Globus pallidus (tissue), 1 donor: ENCODE measurements at places on chromosomes 3 and 15.

DNA sequence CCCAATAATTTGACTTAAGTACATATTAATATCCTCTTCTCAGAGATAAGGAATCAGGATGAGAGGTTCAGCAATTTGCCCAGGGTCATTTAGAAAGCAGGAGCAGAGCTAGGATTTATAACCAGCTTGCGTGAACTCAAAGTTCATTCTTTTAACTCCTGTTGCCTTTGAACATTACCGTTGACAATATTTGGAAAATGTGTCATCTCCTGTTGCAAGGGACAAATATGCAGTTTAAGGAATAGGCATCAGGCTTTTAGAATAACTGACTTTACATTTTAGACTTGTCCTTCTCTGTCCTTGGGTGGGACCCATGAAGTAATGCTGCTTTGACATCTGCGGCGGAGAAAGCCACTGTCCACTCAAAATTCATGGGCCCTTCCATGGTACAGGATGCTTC lies 252.2 kb upstream of the RGMA start:
- DNase-seq: no peak

- DNase-seq: no peak
These were observed 81.6 kb downstream of the STT3B start for GRCh38 chr3:31614162-31614921.

GRCh38 chr15:37199545-37199944 lies 99.2 kb upstream of the MEIS2 start:
- DNase-seq: no peak

DNA sequence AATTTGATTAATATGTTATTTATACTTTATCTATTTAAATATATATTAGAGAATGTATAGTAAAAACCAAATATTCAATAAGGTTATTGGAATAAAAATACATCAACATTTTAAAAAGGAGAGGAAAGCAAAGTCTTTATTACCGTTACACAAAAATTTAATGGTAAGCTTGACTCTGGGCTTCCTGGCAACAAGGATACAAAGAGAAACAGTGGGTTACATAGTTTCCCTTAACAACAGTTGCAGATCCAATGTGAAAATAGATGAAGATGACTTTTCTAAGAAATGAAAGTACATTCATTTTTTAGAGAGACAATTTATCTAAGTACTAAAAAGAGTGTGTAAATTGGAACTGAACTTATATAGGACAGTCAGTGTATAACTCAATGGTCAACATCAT lies 6.0 kb upstream of the PHLDB2 start:
- DNase-seq: no peak

GRCh38 chr3:184880276-184881019 lies 68.5 kb downstream of the VPS8 start:
- DNase-seq: no peak

GRCh38 chr15:38671675-38672254 lies 107.2 kb upstream of the RASGRP1 start:
- no peak for DNase-seq

DNA sequence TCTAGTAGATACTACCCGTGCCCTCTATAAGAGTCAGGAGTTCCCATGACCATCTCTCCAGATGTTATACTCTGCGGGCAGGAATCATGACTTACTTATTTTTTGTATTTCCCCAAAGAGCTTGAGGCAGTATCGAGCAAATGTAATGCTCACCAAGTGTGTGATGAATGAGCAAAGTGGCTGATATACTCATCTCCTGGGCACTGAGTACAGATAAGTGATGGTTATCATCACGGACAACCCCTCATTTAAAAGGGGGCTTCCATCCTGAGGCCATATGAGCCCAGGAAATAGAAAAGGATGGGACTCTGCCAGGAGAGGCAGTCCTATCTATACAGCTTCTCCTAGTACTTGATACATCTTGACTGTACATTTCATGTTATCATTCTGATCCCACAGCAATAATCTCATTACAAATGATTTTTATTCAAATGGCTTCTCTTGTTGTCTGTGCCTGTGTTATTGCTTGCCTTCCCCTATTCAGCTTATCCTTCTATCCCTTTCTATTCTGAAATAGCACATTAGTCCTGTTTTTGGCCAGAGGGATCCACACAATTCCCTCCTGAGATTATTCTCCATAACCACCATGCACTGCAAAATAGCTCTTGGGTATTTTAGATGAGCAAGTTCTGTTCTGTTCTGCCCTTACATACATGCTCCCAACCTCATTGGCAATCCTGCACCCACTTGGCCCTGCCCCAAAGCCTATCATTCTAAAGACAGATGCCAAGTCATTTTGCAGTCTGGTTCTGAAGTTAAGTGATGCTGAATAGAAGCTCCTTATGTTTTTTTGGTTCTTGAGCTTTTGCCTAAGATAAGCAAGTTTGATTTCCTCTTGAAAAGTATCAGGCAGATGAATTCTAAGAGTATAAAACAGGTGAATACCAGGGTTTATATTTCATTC lies 48.0 kb upstream of the MRPL3 start:
- no peak for DNase-seq

DNA sequence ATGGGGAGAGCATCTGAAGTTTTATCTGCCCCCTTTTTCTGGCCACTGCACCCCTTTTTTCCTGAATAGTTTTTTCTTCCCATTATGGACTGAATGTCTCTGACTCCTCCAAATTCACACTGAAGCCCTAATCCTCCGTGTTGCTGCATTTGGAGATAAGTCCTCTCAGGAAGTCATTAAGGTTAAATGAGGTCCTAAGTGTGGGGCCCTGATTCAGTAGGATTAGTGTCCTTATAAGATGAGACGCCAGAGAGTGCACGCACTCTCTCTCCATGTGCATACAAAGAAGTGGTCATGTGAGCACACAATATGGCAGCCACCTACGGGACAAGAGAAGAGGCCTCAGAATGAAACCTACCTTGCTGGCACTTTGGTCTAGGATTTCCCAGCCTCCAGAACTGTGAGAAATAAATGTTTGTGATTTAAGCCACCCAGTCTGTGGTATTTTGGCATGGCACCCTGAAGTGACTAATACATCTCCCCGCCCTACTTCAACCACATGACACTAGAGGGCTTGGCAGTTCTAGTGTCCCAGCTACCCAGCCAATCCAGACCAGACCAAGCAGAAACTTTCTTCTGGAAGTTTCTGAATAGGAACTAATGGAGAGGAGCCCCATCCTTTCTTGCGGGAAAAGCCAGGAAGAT lies 191.3 kb downstream of the PDE8A start:
- DNase-seq: no peak

DNA sequence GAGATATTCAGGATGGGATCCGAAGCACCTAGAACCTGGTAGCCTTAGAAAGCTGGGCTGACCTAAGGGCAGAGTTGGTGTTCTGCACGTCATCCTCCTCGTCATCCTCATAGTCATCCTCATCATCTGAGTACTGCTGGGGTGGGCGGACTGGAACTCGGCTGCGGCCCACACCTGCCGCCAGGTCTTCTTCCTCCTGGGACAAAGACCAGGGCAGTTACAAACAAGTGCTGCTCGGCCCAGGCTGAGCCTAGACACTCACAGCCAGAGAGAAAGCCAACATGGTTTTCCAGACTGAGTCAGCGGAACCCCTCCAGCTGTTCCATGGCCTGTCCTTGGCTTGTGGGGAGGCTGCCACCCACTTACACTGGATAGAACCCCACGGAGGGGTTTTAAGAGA lies 40.5 kb downstream of the SEMA3G start:
- DNase-seq: no peak

- DNase-seq: no peak
These were observed 325.0 kb upstream of the CFAP20DC start for GRCh38 chr3:59374818-59375211.

DNA sequence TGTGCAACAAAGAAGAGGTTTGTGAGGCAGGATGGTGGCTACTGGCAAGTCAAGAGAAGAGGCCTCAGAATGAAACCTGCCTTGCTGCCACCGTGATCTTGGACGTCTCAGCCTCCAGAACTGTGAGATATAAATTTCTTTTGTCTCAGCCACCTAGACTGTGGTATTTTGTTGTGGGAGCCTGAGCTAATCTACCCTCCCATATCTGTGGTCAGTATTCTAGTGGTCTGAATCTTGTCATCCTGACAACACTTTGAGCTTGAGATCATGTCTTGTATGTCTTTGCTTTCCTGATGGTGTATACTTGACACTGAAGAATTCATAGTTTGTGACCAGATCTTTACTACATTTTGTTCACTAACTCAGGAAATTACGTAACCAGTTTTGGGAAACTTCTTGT lies 240.6 kb upstream of the GOLIM4 start:
- DNase-seq: no peak

DNA sequence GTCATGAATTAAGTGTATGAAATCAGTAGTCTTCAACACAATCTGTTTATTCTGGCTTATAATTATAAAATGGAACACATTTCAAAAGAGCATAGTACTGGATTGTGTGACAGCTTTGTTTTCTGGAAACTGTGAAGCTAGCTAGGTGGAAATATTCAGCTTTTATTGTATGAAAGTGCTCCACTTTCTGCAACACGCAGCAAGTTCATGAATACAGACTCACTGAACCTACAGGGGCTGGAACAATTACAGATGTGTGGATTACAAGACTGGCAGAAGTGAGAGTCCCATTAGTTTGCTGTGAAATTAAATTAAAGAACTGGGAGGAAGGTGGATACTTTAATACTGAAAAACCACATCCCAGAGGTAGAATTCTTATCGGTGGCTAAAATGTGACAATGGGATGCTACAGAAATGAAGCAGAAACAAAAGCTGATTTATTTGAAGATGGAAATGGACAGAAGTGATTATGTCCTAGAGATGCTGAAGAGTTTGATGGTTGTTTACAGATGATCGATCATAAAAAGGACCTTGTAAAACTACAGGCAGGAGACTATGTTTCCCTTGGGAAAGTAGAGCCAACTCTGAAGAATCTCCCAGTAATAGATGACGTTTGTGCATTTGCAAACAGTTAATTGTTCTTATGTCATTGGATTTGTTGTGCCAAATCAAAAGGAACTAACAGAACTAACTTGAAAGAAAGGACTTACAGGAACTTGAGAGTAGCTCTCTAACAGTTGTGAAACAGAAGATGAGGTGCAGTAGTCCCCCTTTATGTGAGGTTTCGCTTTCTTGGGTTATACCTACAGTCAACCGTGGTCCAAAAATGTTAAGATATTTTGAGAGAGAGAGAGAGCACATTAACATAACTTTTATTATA lies 15.7 kb downstream of the TF start:
- no peak for DNase-seq

DNA sequence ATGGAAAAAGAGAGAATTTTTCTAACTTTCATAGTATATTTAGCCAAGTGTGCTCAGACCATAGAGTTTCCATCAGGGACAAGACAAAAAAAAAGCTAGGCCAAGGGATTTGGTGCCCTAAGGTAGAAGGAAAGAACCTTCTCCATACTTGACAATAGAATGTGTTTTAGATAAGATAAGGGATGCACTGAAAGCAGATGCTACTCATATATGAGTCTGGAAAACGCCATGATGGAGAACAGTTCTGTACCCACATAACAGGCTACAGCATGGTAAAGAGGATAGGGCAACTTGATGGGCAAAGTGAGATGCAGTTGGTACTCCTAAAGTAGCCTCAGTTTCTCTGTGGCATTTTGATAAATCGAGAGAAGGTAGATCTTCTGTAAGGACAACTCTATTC lies 216.4 kb upstream of the NECTIN3 start:
- no peak for DNase-seq

DNA sequence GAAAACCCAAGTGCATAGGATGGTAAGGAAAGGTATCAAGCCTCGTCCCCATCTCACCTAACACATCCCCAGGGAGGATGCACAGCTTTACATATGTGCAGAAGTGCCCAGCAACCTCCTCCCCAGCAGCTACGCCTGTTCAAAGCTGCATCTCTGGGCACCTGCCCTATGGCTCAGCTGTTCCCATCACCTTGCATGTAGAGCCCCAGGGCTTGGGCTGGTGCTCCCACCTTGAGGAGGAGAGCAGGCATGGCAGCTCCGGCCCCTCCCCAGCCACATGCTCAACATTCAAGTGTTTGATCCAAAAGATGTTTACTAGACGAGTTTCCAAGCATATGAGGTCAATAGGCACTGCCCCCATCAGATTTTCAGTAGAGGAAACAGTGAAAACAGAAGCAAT lies 173.5 kb downstream of the ATP10A start:
- no peak for DNase-seq

GRCh38 chr3:10437995-10438901 lies 67.1 kb downstream of the ATP2B2 start:
- DNase-seq: no peak

- DNase-seq: peak; percentile 55
These were observed 335.6 kb downstream of the NLGN1 start for GRCh38 chr3:173733029-173733652.

GRCh38 chr15:81506071-81506470 lies 132.1 kb upstream of the TMC3 start:
- no peak for DNase-seq

- peak; percentile 11 for DNase-seq
These were observed 19.3 kb downstream of the TNFAIP8L3 start for GRCh38 chr15:51075364-51075763.

DNA sequence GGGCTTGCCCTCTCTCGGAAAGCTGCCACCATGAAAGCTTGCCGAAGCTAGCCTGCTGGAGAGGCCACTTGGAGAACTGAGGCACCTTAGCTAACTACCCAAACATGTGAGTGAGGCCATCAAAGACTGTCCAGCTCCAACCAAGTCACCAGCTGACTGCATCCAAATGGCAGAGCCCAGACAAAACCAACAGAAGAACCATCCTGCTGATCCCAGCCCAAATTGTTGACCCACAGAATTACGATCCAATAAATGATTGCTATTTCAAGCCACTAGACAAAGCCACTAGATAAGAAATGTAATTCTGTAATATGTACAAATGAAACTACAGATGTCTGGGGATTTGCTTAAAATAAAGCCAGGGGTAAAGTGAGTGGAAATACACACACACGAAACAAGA lies 109.8 kb upstream of the TRPM1 start:
- no peak for DNase-seq

DNA sequence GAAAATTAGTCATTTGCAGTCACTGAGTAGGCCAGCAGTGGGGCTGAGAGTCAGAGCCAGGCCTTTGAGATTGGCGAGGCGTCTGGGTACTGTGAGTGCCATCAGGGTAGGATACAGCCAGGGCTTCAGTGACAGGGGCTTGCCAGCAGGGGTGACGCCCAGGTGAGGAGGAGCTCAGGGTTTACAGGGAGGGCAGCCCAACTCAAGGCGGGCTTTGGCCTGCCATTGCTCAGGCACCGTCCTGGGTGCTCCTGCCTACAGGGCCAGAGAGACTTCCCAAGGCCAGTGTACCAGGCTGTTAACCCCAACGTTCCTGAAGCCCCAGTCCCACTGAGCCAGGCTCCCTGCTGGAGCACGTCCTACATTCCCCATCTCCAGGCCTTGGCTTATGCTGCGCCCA lies 152.0 kb downstream of the FBLN2 start:
- no peak for DNase-seq

- peak; percentile 17 for DNase-seq
These were observed 20.4 kb upstream of the SATB1 start for GRCh38 chr3:18445401-18446148.

- no peak for DNase-seq
These were observed 209.5 kb upstream of the SUCLG2 start for GRCh38 chr3:67863869-67864268.

DNA sequence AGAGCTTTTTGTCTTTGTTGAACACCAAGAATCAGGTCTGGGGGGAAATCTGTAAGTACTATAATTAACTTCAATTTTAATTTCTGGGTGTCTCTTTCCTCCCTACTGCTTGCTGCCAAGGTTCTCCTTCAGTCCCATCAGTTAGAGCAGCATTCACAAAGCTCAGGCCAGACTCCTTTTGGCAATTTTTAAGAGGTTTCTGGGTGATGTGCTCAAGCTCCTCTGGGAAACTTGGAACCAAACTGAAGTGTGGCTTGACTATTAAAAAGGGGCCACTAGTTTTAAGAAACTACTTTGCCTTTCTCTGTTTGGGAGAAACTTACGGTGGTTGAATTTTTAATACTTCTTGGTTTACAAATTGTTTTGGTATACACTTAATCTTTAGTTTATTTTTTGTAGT lies 227.7 kb upstream of the SOX2 start:
- DNase-seq: peak; percentile 57
